AG10803 (cell line): ENCODE measurements at places on chromosomes 13 and 19.
A peak's percentile ranks its signal among the peaks of the same experiment; 100 is the strongest.

DNA sequence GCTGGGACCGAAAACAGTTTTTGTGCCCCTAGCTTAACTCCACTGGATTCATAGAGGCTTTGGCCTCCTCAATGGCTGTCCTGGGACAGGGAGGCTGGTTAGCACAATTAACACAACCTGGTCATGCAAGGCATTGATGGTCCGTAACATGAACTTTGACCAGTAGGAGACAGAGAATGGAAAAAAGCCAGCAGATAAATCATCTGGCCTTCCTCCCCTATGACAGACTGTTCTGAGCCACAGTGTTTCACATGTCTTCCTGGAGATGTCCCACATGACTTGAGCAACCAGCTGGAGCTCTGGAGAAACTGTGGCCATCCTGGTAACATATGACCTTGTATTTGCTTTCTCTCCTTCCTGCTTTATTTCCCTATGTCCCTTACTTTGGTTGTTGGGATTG, 244.2 kb downstream of the UQCRFS1 start:
- DNase-seq, result no peak

DNA sequence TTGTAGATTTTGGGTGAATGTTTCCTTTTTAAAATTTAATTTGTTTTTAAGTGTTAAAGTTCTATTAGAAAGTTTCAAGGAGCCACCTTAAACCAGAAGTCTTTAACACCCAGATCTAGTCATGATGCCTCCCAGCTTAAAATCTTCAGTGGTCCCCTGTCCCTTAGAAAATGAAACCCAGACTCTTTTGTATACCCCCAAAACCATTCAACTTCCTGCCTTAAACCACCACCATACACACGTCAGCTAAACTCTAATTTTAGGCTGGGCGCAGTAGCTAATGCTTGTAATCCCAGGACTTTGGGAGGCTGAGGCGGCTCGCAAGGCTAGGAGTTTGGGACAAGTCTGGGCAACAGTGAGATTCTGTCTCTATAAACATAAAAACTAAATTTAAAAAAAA, 37.9 kb downstream of the N4BP2L1 start:
- DNase-seq, result no peak

DNA sequence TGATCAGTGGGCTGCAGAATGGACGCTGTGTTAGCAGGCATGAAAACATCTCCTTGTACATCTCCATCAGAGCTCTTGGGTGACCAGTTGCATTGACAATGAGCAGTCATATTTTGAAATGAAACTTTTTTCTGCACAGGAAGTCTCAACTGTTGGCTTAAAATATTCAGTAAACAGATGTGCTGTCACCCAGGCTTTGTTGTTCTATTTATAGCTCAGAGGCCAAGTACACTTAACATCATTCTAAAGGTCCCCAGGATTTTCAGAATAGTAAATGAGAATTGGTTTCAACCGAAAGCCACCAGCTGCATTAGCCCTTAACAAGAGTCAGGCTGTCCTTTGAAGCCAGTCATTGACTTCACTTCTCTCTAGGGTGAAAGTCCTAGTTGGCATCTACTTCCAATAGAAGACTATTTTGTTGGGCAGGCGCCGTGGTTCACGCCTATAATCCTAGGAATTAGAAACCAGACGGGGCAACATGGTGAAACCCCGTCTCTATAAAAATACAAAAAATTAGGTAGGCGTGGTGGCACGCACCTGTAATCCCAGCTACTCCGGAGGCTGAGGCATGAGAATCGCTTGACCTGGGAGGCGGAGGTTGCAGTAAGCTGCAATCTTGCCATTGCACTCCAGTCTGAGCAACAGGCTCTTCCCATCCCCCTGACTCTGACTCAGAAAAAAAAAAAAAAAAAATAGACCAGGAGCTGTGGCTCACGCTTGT, 7.9 kb upstream of the PDE4A start:
- no peak for DNase-seq

DNA sequence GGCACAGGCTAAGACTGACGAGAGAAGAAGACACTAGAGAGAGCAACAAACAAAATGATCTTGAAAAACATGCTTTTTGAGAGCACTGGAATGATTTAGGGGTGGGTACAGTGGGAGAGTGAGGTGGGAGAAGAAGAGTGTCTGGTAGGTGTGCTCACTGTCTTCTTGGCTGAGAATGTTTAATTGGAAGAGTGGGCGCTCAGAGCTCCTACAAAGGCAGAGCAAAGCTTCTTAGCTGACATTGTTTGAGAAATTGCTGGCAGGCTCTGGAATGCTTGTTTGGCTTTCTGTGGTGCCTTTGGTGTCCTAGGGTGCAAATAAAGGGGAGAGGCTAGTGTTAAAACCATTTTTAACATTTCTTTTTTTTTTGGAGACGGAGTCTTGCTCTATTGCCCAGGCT, 1.5 kb upstream of the LIPE start:
- DNase-seq, result no peak

GRCh38 chr19:4709440-4710280, 14.0 kb downstream of the DPP9 start:
- DNase-seq, result no peak

DNA sequence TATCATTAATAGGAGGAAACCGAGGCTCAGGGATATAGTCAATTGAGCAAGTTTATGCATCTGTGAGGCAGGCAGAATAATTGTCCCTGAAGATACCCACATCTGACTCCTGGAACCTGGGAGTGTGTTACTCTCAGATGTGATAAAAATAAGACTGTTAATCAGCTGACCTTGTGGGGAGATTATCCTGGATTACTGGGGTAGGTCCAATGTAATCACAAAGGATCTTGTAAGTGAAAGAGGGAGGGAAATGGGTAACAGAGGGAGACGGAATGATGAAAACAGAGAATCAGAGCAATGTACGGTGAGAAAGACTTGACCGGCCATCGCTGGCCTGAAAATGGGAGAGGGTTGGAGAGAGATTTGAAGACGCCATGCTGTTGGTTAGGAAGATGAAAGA, 3.2 kb upstream of the EDDM13 start:
- DNase-seq, result no peak

GRCh38 chr19:51695088-51695487, 2.0 kb downstream of the SPACA6 start:
- no peak for DNase-seq

GRCh38 chr19:10727685-10728201, 9.9 kb downstream of the DNM2 start:
- peak; percentile 38 for DNase-seq

- no peak for DNase-seq
Observed at GRCh38 chr19:15313649-15314279, 18.6 kb downstream of the BRD4 start.

- peak; percentile 36 for DNase-seq
Observed at GRCh38 chr13:110503037-110503901, 58.3 kb downstream of the RAB20 start.

DNA sequence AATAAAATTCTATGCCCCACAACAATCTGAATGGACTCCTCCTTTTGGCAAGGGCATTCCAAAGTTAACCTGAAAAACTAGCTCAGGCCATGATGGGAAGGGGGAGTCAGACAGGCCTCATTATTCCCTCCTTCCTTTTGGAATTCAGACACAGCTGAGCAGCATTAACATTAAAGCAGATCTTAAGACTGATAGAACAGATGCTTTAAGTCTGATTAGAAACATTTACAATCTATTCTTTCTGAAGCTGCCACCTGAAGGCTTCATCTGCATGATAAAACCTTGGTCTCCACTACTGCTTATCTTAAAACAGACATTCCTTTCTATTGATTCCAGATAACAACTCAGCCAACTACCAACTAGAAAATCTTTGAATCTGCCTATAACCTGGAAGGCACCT, 98.9 kb downstream of the UGGT2 start:
- DNase-seq, result no peak

DNA sequence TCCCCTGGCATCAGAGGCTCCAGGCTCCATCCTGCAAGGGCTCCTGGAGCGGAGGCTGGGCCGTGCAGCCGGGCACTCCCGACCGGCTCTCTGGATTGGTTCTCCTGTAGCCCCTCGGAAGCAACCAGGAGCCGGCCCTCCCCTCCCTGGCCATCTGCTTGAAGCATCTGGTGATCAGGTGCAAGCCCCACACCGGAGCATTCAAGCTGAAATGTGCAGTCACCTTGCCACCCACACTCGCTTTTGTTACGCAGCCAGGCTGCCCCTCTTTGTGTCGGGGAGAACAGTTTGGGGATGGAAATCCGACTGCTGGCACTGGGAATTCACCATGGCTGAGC, 258.8 kb downstream of the ZNF536 start:
- no peak for DNase-seq

- DNase-seq, result no peak
Observed at GRCh38 chr13:66640231-66640630, 589.9 kb downstream of the PCDH9 start.

- peak; percentile 45 for DNase-seq
Observed at GRCh38 chr19:34128558-34129250, 43.6 kb upstream of the LSM14A start.

GRCh38 chr13:46468570-46469463, 81.8 kb upstream of the RUBCNL start:
- DNase-seq, result peak; percentile 79

GRCh38 chr13:112101360-112101930, 34.5 kb downstream of the SOX1 start:
- DNase-seq, result no peak

- DNase-seq, result no peak
Observed at GRCh38 chr19:29162694-29163093, 50.3 kb downstream of the UQCRFS1 start.

GRCh38 chr19:51417107-51417809, at the start of gene SIGLEC10:
Gene SIGLEC10 (minus strand): TSS chr19:51417642. CDS start chr19:51417581, 61 bp downstream.
- no peak for DNase-seq

GRCh38 chr13:31803311-31803710, 64.0 kb downstream of the RXFP2 start:
- DNase-seq, result no peak

GRCh38 chr19:43699506-43700394, 16.1 kb upstream of the IRGC start:
- no peak for DNase-seq

DNA sequence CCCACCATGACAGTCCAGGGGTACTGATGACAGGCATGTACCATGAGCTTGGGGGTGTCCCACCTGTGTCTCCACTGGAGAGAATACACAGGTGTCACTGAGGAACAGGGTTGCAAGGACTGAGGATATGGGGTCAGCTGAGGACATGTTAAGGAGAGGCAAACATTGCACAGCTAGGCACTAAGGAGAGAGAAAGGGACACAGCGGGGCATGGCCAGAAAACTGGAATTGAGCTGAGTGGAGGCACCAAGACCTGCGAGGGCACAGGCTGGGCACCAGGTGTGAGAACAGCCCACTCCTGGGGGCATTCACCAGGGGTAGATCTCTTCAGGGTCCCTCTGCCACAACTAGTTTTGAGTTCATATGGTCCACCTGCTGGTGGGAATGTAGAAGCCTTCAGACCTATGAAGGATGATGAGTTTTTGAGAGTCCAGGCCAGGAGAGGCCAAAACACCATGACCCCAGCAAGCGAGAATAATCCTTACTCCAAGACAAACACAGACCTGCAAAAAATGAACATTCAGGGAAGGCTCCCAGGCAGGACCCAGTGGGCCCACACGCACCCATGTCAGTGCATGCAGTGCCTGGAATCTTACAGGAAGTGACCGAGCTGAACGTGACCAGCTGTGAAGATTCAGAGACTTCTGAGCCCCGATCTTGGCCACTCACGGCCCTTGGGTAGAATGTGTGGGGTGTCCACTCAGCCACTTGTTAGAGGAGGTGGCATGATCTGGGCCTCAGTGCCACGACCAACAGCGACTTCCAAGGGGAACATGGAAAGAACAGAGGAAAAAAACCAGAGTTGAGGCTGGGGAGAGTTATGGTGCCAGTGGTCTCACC, 1.4 kb upstream of the ZNF584 start:
- DNase-seq, result no peak

GRCh38 chr13:77891041-77891440, 27.6 kb downstream of the EDNRB start:
- no peak for DNase-seq

- no peak for DNase-seq
Observed at GRCh38 chr19:10454267-10454666, 33.9 kb downstream of the PDE4A start.

DNA sequence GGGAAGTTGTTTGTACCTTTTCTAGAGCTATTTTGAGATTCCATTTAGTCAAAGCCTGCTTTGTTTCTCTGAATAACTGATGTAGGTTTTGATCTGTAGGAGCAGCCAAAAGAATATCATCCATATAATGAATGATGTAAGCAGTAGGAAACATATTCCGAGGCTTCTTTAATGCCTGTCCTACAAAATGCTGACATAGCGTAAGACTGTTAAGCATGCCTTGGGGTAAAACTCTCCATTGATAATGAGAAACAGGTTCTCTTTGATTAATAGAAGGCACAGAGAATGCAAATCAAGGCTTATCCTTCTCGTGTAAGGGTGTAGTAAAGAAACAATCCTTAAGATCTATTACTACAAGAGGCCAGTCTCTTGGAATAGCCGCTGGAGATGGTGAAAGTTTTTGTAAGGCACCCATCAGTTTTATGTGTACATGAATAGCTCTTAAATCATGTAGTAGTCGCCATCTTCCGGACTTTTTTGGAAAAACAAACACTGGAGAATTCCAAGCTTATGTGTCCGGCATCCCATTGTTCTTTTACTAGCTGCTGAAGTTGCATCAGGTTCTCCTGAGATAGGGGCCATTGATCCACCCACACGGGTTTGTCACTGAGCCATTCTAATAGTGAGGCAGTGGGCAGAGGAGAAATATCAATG, 13.5 kb downstream of the FPR3 start:
- peak; percentile 74 for DNase-seq

DNA sequence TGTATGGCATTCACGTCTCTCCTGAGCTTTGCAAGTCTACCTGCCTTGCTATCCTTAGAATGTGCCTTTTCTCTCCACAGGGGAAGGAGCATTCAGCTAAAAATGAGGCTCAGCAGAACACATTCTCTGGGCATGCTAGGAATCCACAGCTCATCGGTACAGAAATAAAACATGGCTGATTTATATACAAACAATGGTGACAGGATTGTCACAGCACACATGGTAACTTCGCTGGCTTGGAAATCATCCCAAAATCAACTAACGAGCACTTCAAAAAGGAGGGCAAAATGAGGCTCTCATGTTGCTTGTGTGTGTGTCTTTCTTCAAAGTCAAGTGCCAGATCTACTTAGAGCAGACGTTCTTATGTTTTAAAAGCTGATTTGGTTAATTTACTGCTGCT, 373.0 kb downstream of the FGF14 start:
- no peak for DNase-seq

DNA sequence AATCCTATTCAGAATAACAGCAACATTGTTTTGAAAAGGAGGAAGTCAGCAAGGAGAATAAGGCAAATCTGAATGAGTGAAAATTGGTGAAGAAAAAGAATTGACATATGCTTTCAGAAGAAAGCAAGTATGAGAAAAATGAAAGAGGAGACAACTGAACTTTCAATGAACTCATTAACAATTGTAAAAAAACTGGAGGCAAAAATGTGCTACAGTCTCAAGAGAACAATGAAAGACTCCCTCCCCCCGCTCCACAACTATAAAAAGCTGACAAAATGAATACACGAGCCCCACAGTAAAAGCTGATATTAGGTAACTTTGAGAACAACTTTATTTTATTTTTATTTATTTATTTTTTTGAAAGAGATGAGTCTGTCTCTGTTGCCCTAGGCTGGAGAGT, 373.1 kb downstream of the DIAPH3 start:
- DNase-seq, result peak; percentile 38
